ENCODE measurements at places on chromosomes 4 and X.

GRCh38 chr4:86959588-86960500 lies 25.0 kb downstream of the AFF1 start:
- no peak for DNase-seq

DNA sequence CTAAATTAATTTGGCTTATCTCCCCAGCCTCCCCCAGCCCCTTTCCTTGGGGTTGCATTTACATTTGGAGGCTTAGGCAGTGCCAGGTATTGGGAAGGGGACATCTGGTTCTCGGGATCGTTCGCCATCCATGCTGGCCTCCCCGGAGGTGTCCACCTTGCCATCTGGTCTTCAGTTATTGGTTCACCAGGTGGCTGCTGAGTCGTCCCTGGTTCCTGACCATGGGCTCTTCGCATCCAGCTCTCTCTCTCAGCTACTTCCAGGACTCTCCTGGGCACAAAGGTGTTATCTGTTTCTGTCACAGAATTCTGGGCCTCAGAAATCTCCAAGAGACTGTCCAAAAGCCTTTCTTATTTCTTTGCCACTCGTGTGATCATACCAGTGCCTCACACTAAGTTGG lies 75.4 kb upstream of the SCOC start:
- DNase-seq: no peak

GRCh38 chr4:64774626-64775025 lies 365.4 kb upstream of the TECRL start:
- no peak for DNase-seq

GRCh38 chr4:114323841-114324240 lies 274.8 kb upstream of the UGT8 start:
- no peak for DNase-seq

Data from A549 (cell line).